ENCODE measurements at places on chromosomes 1 and 21. TPM values are rescaled to one million over a fixed set of nuclear protein-coding genes. Genes with fewer than 3 reads are reported as not detected.
A peak's percentile ranks its signal among the peaks of the same experiment; 100 is the strongest.

ATP1A2 gene
- polyA plus RNA-seq: 62.4 TPM

TMEM125 gene
- polyA plus RNA-seq: not detected

CPLANE2 gene
- 2.3 TPM for polyA plus RNA-seq

PPIAL4G gene
- not detected for polyA plus RNA-seq

RAB25 gene
- polyA plus RNA-seq: 11.7 TPM

FAM177B gene
- 0.17 TPM for polyA plus RNA-seq

SLC1A7 gene
- polyA plus RNA-seq: 0.86 TPM

TMEM269 gene
- 0.50 TPM for polyA plus RNA-seq

CYP4A11 gene
- 0.26 TPM for polyA plus RNA-seq

FCGR2B gene
- polyA plus RNA-seq: 0.40 TPM

LRRC8C gene
- polyA plus RNA-seq: 9.2 TPM

ZBED6 gene
- polyA plus RNA-seq: 16.2 TPM

SERPINC1 gene
- polyA plus RNA-seq: not detected

RHBDL2 gene
- polyA plus RNA-seq: 0.86 TPM

BARHL2 gene
- not detected for polyA plus RNA-seq

KRTAP13-2 gene
- not detected for polyA plus RNA-seq

RYR2 gene
- polyA plus RNA-seq: 3.2 TPM

GRCh38 chr1:27556781-27557595 lies 47.0 kb downstream of the AHDC1 start:
- DNase-seq: peak; percentile 89

DNA sequence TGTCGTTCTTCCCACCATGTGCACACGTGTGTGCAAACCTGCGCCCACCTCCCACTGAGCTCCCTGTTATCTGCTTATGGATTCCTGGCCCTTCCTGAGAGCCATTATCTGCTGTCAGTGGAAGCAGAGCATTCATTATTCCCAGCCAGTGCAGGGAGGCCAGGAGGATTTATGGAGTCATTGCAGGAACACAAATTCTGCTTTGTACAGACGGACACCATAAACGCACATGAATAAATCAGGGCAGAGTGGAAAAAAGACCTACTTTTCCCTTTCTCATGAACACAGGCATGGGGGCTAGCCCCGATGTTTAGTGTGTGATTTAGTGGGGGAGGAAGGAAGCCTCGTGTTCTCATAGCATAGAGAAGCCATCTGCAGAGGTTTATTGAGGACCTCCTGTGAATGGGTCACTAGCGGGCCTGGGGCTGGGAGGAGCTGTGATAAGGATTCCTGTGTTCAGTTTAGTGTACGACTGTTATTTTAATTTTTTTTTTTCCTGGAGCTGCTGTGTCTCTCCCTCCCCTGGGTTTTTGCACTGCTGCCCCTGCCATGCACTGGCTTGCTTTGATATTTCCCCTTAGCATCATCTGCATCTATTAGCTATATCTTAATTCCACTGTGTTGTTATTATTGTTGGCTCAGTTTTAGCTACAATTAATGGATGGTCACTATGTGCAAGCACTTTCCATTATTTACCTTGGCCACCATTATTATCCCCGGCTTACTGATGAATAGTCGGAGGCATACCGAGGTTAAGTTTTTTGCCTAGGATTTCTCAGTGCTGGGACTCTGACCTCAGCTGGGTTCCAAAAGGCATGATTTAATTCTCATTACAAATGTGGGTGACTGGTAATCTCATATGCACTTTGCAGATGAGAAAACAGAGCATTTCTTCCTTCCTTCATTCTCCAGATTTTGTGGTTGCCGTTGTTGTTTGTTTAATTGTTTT lies 33.0 kb downstream of the HUNK start:
- no peak for DNase-seq

- DNase-seq: no peak
Measured at GRCh38 chr1:212595229-212595628, 13.3 kb upstream of the ATF3 start.

- no peak for DNase-seq
Measured at GRCh38 chr1:101136739-101137138, 100.1 kb upstream of the S1PR1 start.

DNA sequence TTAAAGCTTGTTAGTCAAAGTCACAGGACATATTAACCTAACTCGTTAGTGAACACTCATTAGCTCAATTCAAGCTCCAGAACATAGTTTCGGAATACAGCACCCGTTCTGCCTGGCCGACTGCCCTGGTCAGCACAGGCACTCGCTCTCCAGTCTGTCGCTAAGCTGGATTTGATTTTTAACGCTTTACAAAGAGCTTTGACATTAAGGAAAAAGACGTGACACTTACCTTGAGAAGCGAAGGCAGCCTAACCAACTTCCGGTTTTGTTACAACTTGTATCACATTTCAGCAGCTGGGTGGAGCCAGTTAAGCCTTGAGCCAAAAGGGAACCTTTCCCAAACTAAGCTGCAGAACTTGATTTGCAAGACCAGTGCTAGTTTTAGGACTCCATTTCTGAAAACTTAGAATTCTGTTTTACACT lies at the start of gene FRRS1:
TSS of gene FRRS1 (minus strand) at position 258 of the 423 bp plus-strand sequence. CDS start 17,867 bp downstream, outside the sequence.
- DNase-seq: peak; percentile 77

GRCh38 chr1:232704694-232705680 lies 75.1 kb upstream of the SIPA1L2 start:
- peak; percentile 57 for DNase-seq

GRCh38 chr1:218259800-218260199 lies 25.3 kb upstream of the RRP15 start:
- DNase-seq: no peak

DNA sequence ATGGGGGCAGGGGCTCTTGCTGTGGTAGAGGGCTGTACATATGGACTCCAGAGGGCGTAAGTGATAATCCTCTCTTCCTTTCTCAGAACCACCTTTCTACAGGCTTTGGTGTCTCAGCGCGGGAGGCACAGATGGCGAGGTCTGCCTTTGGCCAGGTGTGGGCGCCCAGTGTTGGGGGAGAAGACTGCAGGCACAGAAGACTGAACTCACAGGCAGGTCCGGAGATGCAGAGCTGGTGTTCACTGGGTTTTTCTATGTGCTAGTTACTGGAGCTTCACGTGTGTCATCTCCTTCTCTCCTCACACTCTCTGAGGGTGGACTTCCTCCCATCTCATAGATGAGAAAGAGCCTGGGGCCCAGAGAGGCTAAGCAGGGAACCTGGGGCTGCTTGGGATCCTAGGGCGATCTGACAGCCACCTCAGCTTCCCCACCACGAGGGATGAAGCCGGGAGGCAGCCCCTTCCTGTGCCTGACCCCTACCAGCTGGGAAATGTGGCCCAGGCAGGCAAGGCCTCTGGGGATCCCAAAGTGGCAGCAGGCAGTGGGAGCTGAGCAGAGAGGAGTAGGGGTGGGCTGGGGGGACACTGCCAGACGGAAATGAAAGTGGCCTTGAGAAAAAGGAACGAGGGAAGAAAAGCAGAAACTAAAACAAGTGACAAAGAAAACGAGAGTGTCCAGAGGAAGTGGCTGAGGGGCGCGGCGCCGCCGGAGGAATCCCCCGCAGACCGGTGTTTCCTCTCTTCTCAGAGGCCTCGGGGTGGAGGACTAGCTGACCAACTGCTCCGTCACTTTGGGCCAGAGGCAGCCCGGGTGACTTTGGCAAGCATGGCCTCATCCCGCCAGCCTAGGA lies 191.6 kb downstream of the HIVEP3 start:
- DNase-seq: no peak

- DNase-seq: peak; percentile 65
Measured at GRCh38 chr1:70071601-70072000, 133.8 kb downstream of the LRRC40 start.

DNA sequence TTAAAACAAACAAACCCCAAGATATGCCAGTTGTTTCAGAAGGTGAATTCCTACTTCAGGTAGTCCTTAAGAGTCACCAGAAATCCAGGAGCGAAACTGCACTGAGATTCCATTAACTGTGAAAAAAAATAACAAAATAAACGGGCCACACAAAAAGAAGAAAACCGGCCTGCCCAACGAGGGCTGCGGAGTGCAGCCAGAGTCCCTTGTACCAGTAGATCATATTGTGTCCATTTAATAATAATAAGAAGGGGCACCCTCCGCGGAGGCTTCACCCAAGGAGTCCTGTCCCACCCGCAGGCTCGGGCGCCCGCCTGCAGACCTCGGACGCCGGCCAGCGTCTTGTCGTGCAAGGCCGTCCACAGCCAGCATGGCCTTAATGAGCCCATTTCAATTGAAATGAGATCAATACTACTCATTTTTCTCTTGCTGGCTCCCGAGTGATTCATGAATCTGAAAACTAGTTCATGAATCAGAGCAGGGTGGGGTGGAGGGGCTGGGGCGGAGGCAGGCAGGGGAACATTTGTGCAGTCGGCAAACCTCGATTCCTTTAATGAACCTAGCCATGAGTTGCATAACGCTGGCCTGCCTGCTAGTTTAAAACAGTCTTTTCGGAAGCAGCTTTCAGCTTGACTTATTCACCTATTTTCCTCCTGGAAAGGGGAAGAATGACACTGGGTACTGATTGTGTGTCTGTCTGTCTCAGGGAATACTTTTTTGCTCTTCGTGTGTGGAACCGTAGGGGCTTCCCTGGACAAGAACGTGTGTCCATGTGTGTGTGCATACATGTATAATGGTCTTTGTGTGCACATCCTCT lies 113.1 kb upstream of the IRF2BP2 start:
- peak; percentile 97 for DNase-seq

DNA sequence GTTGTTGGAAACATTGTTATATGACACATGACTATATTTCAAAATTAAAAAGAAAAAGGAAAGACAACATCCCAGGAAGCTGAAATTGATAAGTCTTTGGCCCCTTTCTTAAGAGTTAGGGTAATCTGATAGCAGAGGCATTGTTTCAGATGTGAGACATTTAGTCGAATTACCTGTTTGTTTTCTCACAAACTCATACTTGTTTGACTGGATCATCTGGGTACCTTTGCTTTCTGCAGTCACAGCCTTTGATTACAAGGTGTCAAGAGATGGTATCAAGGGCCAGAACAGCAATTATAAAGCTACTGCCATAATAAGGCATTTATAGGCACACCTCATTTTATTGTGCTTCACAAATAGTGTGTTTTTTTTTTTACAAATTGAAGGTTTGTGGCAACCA lies 136.3 kb downstream of the DUSP10 start:
- no peak for DNase-seq

DNA sequence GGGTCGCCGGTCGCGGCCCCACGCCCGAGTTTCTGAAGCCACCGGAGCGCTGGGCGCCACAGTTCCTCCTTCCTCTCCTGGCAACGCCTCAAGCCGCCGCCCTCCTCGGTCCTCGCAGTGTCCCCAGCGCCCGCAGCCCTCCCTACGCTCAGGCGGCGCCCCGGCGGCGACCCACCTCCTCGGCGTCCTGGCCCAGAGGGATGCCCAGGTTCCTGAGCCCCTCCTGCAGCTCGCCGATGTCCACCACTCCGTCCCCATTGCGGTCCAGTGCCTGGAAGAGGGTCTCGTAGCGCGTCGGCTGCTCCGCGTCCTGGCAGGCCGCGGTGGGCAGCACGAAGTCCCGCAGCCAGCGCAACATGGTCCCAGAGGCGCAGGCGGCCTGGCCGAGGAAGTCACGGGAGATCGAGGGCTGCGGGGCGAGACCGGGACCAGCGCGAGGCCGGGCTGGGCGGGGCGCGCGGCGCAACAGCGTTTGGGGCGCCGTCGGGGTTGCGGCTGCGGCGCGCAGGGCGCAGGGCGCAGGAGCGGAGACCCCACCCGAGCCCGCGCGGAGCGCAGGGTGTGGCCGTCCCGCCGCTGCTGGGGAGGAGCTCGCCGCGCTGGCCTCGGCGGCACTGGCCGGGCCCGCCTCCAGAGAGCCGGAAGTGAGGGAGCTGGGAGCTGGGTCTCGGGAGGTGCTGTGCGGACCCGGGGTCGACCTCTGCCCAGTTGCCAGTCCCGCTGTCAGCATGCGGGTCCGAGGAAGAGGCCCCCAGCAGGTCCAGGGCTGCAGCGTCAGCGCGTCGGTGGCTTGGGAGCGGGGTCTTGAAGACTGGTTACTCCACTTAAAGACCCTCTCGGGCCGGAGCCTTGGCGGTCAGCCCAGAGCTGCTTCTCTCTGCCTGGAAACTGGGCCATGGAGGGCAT lies at the start of gene SLC25A24:
TSS of gene SLC25A24 (minus strand) at position 563 of the 906 bp plus-strand sequence. CDS start at position 358, 205 bp downstream.
- DNase-seq: peak; percentile 78

- no peak for DNase-seq
Measured at GRCh38 chr1:85146972-85147359, 53.9 kb downstream of the SYDE2 start.

- DNase-seq: no peak
Measured at GRCh38 chr1:84998642-84999280, 1.8 kb upstream of the MCOLN2 start.

GRCh38 chr1:192904438-192904895 lies 95.6 kb downstream of the RGS2 start:
- no peak for DNase-seq

- no peak for DNase-seq
Measured at GRCh38 chr1:117068580-117068979, 8.5 kb downstream of the TTF2 start.

- DNase-seq: peak; percentile 79
Measured at GRCh38 chr1:75615613-75616435, 4.9 kb upstream of the SLC44A5 start.

DNA sequence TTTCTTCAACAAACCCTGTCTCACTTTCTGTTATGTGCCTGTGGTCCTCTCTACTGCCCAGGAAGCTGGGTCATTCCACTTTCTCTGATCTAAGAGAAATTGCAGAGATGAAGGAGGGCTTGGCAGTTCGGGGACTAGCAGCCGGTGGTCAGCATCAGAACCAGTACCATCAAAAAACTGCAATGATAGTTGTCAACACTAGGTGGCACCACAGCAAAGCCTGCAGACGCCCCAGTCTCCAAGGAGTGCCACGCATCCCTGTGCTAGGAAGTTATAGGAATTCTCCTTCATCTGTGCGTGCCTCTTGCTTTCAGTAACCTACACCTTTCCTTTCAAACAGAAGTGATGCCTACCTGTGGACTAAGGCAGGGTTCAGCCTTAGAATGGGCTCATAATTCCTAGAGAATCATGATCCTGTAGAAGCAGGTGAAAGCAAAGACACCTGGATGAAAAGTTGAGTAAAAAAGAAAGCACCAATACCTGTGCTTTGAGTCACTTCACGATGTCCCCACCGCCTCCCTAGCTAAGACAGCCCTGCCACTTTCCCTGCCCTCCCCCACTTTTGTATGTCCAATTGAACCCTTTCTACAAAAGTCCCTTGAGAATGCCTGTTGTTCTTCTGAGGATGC lies 129.2 kb downstream of the ADAMTS1 start:
- peak; percentile 41 for DNase-seq

GRCh38 chr21:29343519-29343918 lies 44.8 kb downstream of the BACH1 start:
- DNase-seq: peak; percentile 22

GRCh38 chr21:42646836-42647235 lies 6.6 kb upstream of the PDE9A start:
- DNase-seq: no peak

- DNase-seq: peak; percentile 38
Measured at GRCh38 chr1:99619583-99619982, 26.3 kb upstream of the PALMD start.

DNA sequence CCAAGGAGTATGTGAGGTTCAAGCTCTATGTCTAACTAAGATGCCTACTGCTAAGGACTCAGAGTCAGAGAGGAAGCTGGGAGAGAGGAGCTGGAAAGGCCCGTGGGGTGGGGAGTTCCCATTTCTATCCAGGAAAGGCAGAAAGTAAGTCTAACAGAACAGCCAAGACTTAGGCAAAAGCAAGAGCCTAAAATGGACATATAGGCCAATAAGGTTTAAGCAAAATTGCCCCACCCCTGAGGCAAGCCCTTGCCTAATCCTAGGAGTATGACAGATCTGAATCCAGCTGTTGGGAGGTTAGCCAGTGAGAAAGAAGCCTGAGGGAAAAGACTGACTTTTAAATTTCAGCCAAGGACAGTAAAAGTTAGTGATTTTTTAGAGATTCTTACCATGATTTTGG lies 1.6 kb upstream of the KLHDC9 start:
- DNase-seq: no peak
